ENCODE measurements at places on chromosomes 6 and 20.

DNA sequence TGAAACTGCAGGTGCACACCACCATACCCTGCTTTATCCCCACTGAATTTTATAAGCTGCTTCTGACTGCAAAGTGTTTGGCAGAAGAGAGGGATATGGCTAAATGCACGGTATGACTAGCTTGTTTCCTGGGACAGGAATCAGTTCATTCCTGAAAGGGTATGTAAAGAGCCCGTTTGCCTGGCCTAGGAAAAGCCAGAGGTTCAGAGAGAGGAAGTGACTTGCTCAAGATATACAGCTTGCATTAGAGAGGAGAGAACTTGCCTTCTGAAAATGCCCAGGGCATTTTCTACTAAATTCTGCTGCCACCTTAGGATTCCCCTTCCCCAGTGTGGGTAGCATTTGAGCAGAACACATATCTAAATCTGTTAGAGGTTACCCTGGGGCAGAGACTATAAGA, 683 bp upstream of the GCNT2 start:
- no peak for DNase-seq

- DNase-seq, result peak; percentile 34
These were observed 10.1 kb upstream of the NHSL1 start for GRCh38 chr6:138509371-138509770.

GRCh38 chr6:117393045-117393444, 32.7 kb downstream of the ROS1 start:
- DNase-seq, result no peak

DNA sequence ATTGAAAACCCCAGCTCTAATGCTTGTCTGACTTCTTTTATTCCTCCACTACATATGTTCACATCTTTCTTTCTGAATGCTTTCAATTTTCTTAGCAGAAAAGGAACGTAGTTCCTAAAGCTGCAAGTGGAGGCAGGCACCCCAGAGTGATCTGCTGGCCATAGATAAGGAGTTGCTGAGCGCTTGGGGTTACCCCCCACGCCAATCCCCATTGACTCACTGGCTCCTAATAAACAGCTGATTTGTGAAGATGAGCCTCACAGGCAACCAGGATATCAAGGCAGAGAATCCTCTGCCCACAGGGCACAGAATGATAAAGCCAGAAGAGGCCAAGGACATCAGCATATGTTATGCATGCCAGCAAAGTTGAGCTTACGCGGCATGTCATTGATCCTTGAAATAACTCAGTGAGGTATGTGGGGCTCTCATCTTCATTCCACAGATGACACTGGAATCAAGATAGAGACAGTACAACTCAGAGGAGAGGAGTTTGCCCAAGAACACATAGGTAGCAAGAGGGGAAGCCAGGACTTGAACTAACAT, 129.1 kb upstream of the PTPRT start:
- no peak for DNase-seq

DNA sequence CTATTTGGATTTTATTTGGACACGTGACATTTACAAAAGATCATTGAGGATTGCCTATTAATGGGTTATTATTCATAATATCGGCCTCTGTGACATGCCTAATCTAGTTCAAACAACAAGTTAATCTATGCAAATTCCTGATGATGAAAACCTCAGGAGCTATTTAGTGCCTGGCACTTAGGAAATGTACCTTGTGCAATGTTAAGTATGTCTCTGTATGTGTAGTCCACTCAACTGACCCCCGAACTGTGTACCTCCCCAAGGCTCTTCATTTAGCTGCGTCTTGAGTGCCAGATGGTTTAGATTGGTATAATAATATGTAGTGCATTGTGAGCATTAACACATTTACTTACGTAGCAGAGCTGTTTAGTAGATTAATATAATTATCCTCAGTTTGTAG, 6.9 kb downstream of the LAMA2 start:
- no peak for DNase-seq

DNA sequence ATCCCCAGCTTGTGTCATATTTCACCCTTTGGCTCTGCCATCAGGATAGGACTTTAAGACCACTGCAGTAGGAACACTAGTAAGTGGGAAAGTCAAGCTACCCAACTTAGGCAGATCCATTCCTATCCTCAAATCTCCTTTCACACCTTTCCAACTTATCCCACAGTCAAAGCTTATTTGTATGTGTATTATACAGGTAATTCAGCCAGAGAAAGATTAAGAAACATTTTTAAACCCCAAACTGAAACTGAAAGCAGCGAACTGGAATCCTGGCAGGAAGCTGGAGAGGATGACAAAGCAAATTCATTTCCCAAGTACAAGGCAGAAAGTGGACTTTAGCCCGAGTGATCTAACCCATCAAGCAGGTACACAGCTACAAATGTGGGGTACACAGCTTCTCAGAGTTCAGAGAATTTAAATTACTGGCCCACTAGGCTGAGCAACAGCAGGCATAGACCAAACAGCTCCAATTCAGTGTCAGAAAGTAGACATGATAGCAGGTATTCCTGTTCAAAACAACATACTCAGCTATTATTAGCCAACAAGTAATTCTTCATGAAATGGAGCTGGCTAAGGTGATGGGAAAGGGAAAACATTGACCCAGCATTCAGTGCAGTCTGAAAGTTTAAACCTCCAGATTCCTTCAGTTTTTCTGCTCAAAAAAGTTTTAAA, 39.1 kb downstream of the ILRUN start:
- no peak for DNase-seq

DNA sequence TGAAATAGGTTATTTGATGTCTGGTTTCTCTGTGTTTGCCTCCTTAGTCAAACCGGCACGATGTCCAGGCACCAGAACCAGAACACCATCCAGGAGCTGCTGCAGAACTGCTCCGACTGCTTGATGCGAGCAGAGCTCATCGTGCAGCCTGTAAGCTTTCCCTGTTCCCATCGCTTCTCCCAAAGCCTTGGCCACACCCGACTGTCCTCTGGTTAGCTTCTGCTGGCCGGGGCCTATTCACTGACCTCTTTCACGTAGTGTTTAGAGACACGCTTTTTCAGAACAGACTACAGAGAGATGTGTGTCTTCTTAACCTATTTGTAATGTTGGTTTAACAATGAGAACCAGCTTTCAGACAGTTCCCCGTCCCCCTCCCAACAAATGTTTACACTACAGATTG, 14.2 kb downstream of the DSP start:
- no peak for DNase-seq

DNA sequence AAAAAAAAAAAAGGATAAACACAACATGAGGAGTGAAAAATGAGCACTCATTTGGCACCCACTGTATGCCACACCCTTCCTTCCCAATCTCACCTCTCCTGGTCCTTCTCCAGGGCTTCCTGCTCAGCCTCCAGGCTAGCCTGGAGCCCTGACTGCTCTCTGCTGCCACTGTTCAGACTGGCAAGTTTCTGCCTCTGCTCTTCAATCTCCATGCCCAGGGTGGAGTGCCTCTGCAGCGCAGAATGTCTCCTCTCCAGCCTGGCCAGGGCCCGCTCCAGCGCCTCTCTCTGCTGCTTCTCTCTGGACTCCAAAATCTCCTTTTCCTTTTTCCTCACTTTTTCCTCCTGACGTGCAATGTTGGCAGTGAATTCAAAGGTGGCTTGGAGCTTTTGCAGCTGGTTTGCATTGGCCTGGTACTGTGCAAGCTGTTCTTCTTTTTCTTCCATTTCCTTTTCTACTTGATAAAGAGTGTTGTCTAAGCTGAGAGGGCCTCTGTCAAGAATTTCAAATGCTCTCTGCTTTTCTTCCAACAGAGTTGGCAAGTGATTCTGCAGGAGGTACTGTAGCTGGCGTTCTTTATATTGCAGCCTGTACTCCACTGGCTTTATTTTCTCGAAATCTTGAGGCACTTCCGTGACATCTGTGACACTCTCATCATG, 194.4 kb downstream of the KIF16B start:
- DNase-seq, result no peak

DNA sequence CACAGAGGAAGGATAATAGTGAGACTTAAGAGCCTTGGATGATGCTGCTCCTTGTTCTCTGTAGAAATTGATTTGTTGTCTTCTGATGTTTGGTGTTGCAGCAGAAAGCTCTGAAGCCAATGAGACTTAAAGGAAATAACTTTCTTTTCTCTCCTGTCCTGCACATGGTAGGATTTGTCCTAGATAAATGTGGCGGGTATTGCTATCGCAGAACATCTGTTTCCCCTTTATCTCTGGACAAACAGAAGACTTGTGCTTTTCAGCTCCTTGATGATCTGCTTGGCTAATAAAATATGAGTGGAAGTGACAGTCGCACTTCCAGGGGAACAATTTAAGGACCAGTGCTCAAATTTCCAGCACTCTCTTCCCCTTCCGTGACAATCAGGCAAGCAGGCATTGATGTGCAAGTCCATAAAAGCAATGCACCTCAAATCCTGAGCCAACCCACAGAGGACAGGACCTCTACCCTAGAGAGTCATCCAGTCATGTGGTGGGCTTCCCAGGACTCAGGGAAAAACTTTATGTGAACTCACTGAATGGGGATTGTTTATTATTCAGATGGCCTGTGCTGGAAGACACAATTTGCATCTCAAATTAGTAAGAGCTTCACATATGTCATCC, 9.9 kb upstream of the NCR2 start:
- no peak for DNase-seq

- DNase-seq, result no peak
These were observed 380.3 kb upstream of the ARID1B start for GRCh38 chr6:156396791-156397418.

DNA sequence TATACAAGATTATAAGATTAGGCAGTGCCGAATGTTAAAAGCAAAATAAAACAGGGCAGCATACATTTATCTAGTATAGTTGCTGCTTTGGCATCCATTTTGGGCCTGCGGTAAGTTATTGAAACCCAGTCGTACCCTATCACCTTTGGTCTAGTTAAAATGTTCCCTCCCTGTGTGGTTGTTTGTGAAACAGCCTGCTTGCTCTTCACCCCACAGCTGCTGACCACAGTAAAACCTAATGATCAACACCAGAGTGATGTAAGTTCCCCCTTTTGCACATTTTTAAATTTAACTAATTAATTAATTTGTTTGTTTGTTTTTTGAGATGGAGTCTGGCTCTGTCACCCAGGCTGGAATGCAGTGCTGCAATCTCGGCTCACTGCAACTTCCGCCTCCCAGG, 50.3 kb upstream of the TXNDC5 start:
- DNase-seq, result no peak

GRCh38 chr6:91606148-91606901, 1019.5 kb upstream of the MAP3K7 start:
- no peak for DNase-seq

GRCh38 chr6:43784049-43784855, 14.2 kb downstream of the VEGFA start:
- no peak for DNase-seq

DNA sequence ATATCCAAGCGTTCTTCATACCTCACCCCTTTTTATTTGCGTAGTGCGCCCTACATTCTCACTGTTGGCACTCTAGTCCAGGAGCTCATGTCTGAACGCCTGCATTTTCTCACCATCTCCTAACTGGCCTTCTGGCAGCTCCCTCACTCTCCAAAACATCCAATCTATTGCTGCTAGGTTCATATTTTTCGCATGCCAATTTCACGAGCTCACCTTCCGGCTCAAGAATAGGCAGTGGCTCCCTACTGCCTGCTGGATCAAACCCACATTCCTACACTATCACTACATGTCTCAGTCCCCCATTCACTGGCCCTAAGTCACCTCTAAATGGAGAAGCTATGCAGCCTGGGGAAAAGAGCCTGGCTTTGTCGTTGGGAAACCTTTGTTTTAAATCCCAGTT, 115.0 kb downstream of the IPCEF1 start:
- no peak for DNase-seq

DNA sequence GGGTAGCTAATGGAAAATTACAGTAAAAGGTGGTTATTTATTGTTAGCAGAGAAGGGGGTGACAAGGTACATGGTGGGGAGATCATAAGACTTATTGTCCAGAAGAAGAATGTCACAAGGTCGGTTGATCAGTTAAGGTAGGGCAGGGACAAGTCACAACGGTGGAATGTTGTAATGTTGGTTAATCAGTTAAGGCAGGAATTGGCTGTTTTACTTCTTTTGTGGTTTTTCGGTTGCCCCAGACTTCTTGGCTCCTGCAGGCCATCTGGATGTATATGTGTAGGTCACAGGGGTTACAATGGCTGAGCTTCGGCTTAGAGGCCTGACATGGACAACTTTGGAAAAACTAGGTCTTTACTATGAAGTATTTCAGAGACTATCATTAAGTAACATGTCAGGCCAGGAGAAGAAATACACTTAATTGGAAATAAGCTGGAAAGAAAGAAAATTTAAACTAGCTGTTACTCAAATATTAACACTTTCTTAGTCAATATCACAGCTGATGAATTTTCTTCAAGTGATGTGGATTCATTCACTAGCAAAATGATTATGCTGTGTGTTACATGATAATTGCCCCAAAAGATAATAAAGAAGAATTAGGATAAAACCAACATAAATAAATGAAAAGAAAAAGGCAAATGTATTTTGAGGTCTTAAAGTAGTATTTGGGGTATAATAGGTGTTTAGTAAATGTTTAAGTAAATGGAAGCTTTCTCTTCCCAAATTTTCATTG, 4.4 kb downstream of the AIG1 start:
- DNase-seq, result no peak

GRCh38 chr20:3911956-3912355, 22.8 kb downstream of the PANK2 start:
- no peak for DNase-seq

DNA sequence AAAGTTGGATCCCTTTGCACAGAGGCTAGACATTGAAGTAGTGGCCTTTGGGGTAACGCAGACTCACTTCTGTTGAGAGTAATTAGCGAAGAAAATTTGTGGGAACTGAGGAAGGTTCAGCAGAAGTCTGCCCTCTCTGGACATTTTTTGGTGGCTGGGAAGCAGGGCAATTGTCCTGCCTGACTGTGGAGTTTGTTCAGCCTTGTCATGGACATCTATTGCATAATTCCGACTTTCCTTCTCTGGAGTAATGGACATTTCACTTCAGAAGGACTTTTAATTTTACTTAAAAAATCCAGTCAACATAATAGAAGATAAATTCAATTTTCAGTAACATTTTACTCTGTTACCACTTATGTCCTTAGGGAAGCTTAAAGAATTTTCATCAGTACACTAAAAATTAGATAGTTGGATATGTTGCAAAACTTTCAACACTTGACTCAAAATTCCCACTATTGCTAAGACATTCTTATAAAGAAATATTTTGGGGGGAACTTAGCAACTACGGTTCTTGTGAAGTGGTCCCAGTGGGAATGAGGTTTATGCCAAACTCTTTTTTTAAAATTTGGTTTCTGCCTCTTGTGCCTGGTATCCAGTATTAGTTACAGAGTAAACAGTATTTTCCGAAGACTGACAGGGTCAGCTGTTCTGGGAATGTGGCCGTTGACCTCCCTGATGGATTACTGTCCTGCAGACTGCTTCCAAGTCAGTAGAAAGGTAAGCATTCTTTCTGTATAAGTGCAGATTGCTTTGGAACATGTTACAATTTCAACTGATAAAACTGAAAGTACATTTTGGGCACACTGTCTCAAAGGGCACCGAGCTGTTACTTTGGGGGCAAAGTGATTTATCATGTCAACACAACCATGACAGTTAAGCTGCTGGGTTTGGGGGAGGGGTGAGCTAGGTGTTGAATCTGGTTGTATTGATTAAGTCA, 100.6 kb upstream of the MLIP start:
- no peak for DNase-seq

All from CD4-positive, alpha-beta T cell treated with Interferon gamma for 1 hour (primary cell).